Lower lobe of right lung (tissue), 2 donors: ENCODE measurements at places on chromosomes 5 and 9. TPM values are rescaled to one million over a fixed set of nuclear protein-coding genes. Genes with fewer than 3 reads are reported as not detected.

GRCh38 chr9:131530546-131530919 lies 530 bp downstream of the UCK1 start:
- peak; percentile 61 for DNase-seq

Gene PAEP
- not detected for total RNA-seq

GRCh38 chr9:94870793-94871558 lies 144.5 kb downstream of the AOPEP start:
- DNase-seq, result no peak

Gene C5orf34
- 1.4 TPM for total RNA-seq

Gene RNF44
- total RNA-seq, result 55.1 TPM

GRCh38 chr5:171573021-171573420 lies 153.6 kb downstream of the FGF18 start:
- DNase-seq, result no peak

GRCh38 chr5:147169399-147169798 lies 65.4 kb upstream of the STK32A start:
- no peak for DNase-seq

DNA sequence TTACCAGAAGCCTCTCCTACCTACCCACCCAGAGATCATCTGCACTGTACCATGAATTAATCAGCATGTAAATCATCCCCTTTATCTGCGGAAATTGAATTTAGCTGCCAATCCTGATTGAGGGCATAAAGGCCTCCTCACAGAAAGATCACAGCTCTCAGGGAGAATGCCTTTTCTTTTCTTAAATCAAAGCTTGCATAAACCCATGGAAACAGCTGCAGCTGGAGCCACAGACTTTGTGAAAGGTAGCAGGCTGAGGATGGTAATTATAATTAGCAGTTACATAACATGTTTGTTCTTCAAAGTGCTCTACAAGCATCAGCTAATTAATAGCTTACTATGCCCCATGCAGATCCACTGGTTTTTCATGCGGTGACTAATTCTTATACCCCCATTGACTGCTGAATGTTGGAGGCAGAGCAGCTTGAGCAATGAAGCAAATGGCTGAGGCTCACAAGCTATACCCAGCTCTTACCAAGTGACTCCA lies 54.6 kb downstream of the SUSD1 start:
- no peak for DNase-seq

DNA sequence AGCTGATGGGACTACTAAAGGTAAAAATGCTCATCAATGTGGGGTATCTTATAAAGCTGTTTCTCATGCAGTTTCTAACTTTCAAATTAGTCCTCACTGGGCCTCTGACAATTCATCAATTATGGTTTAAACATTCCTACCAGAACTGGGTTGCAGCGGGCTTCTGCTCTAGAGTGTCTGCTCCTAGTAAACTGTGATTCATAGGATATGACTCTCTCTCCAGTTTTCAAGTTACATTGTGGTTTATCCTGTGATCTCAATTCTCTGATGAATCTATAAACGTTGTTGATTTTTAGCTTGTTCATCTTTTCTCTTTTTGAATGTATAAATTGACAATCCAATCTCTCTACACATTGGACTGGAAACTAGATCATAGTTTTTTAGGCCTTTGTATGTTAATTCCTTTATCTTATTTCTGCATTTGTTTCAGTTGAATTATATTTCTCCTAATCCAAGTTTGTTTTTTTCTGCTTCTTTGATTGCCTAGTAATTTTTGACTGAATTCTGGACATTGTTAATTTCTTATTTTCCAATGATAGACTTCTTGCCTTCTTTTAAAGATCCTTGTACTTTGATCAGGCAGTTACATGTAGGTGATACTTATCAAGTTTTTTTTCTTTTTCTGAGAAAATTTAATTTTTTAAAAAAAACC lies 822.6 kb downstream of the TLE1 start:
- DNase-seq, result no peak

Gene CENPK
- total RNA-seq, result 2.9 TPM

- DNase-seq, result no peak
Observed at GRCh38 chr5:159027504-159027903, 72.2 kb downstream of the EBF1 start.
